CD4-positive, alpha-beta T cell treated with Interleukin-15 for 4 hours (primary cell): ENCODE measurements at places on chromosomes 1 and 21.

- no peak for DNase-seq
Measured at GRCh38 chr1:44832056-44832705, 10.9 kb downstream of the PTCH2 start.

- DNase-seq: no peak
Measured at GRCh38 chr1:59433440-59433813, 136.5 kb downstream of the FGGY start.

GRCh38 chr1:113946678-113947387 is 17.7 kb downstream of the HIPK1 start:
- no peak for DNase-seq

DNA sequence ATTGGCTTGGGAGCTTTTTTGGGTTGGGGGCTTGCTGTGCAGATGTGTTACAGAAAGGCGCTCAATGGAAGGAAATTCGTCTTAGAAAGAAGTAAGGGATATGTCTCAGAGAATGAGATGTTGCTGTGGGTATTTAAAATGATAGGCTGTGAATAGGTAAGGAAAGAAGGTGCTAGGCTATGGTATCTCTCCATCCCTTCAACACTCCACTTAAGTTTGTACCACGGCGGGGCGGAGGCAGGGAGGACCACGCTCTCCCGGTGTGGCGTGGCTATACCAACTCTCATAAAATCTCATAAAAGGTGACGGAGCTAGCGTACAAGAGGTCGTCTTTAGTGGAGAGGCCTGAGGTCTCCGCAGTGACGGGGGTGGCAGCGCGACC is 305 bp upstream of the RPS6KC1 start:
- no peak for DNase-seq

GRCh38 chr1:189616893-189617292 is 860.8 kb downstream of the BRINP3 start:
- DNase-seq: no peak

GRCh38 chr1:176733661-176734060 is 270.7 kb downstream of the PAPPA2 start:
- no peak for DNase-seq

- no peak for DNase-seq
Measured at GRCh38 chr1:94540440-94541245, 916 bp downstream of the F3 start.

GRCh38 chr1:27416387-27417111 is 24.1 kb downstream of the GPR3 start:
- peak; percentile 77 for DNase-seq

GRCh38 chr21:32371913-32372314 is 20.9 kb downstream of the URB1 start:
- DNase-seq: no peak

DNA sequence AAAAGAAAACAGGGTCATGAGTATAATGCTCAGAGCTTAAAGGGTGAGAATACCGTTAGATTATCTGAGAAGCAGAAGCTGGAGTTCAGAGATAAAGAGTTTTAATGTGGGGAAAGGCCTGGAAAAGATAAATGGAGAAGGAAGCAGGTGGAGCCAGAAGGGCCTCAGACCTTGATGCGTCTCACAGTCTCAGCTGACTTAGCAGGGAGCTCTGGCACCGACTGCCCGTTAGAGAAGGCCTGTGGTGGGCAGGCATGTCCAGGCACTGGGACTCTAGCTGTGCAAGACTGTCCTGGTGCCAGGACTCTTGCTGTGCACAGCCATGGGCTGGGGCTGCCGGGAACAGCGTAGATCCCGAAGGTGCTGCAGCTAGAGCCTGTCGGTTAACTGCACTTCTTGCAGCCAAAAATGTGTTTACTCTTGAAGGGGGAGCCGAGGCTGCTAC is 3.8 kb upstream of the SLAMF9 start:
- DNase-seq: no peak

DNA sequence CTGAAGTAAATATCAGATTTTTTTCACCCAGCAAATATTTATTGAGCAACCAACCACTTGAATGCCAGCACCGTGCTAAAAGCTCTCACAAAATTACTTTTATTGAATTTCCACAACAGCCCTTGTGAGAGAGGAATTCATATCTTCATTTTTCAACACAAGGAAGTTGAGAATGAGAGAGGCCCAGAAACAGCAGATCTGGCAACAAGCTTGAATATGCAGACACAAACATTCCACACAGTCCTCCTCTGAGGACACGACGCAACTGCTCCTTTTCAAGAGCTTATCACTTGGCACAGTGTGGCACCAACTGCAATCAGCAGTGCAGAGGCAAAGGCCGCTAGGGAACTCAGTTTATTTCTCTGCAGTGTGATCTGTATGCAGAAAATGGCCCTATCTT is 32.2 kb upstream of the IFNAR2 start:
- no peak for DNase-seq

GRCh38 chr21:33296156-33296555 is 28.6 kb upstream of the IFNAR1 start:
- no peak for DNase-seq

- no peak for DNase-seq
Measured at GRCh38 chr1:204883405-204883804, 12.7 kb downstream of the NFASC start.

DNA sequence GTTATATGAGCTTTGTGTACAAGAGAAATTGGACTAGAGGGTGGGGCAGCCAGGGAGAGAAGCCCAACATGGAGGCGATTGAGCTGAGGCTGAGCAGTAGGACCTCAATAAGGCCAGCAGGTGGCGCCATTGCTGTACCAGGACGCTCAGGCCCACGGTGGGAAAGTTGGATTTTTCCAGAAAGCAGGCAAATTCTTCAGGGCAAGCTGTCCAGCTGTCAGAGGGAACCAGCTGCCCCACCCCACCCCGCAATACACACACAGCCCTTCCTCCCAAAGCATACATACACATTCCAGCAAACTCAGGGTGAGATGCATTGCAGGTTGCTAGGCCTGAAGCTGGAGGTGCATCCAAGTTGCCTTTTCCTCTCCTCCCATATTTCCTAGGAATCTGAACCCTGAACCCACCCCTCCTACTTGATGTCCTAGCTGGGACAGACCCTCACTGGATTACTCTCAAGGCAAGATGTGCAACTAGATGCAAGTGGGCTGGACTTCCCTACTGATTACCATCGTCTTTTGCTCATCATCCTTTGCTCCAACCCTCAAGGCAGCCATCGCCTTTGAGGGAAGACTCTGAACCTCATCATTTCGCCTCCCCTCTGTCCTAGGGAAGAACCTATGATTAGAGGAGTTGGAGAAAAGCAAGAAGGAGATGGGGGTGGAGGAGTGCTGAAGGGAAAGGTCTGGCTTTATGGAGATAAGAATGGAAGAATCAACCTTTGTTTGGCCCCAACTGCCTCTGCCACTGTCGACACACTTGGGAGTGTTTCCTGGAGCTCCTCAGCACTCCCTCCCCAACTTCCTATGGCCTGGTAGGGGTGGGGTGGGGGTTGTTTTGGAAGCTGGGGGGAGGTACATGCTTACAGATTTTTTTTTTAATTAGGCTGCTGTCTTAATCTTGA is 25.5 kb downstream of the CD34 start:
- peak; percentile 70 for DNase-seq
